ENCODE measurements at places on chromosomes 7 and 10. TPM values are rescaled to one million over a fixed set of nuclear protein-coding genes. Genes with fewer than 3 reads are reported as not detected.

TRPV6 gene
- total RNA-seq = not detected

CNNM1 gene
- not detected for total RNA-seq

ZNF273 gene
- 6.5 TPM for total RNA-seq

RBP3 gene
- total RNA-seq = not detected

PBLD gene
- 1.2 TPM for total RNA-seq

ASB10 gene
- total RNA-seq = not detected

ZRANB1 gene
- total RNA-seq = 27.8 TPM

LRIT1 gene
- not detected for total RNA-seq

GATAD1 gene
- 17.8 TPM for total RNA-seq

SDK1 gene
- total RNA-seq = 0.47 TPM

FAM25C gene
- not detected for total RNA-seq

P4HA1 gene
- 16.7 TPM for total RNA-seq

MBL2 gene
- total RNA-seq = not detected

PRKAR2B gene
- total RNA-seq = 8.0 TPM

FFAR4 gene
- total RNA-seq = not detected

NANOS1 gene
- total RNA-seq = 0.27 TPM

GRM8 gene
- not detected for total RNA-seq

CDNF gene
- total RNA-seq = 1.7 TPM

GRCh38 chr10:91409869-91410637 lies at the start of gene HECTD2:
Gene HECTD2, plus strand, starts transcription at chr10:91410344. Its CDS starts 95 bp downstream, at chr10:91410439.
- peak; percentile 85 for DNase-seq

DNA sequence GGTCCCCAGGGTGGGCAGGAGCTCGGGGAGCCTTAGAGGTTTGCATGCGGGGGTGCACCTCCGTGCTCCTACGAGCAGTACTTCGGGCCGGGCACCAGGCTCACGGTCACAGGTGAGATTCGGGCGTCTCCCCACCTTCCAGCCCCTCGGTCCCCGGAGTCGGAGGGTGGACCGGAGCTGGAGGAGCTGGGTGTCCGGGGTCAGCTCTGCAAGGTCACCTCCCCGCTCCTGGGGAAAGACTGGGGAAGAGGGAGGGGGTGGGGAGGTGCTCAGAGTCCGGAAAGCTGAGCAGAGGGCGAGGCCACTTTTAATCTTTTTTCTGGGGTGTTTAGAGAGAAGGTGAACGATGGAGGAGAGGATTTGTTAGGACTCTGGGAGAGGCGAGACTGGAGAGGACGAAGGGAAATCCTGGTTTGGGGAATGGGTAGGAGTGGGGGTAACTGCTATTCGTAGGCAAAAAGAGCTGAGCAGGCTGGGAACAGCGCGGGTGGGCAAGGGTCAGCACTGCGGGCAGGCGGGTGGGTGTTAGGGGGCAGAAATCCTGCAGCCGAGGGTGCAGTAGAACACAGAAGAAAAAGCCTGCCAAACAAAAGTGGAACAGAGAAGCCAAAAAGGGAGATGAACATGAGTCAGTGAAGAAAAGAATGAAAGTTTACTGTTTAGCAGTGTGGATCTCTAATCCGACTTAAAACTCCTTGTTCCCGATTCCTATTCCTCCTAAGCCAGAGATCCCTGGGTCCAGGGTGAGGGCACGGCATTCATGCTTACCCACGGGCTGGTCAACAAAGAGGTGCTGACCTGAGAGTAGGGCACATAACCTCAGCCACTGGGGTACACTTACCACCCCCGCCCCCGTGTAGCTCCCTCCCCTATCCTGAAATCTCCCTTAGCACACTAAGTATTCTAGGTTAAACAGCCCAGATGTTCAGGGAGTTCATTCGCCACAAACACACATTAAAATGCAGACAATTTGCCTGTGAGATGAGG lies 26.9 kb downstream of the PRSS2 start:
- DNase-seq = peak; percentile 71

DNA sequence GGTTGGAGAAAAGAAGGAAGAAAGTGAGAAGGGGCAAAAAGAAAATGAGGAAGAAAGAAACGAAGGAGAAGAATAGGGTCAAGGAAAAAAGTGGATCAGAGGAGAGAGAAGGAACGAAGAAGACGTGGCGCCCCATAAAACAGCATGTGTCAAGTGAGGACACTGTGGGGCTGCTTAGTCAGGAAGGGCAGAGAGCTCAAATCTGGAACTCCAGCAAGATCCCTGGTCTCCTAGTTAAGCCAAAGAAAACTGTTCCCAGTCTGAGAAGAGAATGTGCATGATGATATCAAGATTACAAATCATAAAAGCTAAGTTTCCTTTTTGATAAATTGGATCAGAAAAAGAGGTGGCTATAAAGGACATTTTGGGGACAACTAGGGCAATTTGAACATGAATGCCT lies 33.0 kb downstream of the CREB3L2 start:
- DNase-seq = no peak

GRCh38 chr7:66974986-66975590 lies 20.3 kb downstream of the SBDS start:
- no peak for DNase-seq

DNA sequence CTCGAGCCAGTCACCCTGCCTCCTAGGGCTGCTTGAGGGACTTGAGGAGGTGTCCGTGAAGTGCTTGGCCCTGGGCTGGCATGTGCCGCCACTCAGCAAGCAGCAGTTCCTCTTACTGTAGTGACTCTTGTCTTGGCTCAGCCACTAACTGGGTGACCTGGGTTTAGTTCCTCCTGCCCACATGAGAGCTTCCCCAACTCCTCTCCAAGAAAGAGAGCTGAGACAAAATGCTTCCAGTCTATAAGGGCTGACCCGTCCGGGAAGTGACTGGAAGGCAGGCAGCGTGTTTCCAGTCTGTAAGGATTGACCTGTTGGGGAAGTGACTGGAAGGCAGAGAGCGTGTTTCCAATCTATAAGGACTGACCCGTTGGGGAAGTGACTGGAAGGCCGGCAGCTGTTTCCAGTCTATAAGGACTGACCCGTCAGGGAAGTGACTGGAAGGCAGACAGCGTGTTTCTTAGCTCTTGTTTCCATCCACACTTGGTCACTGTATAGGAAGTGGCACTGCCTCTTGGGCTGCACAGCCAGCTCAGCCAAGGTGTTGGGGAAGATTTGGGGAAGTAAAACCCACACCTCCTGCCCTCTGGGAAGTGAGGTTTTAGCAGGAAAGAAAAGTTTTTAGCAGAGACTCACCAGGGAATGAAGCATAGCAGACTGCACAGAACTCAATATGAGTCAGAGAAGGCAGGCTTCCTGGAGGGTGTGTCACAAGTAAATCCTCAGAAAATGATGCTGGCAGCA lies 53.3 kb upstream of the PPIF start:
- DNase-seq = peak; percentile 13

DNA sequence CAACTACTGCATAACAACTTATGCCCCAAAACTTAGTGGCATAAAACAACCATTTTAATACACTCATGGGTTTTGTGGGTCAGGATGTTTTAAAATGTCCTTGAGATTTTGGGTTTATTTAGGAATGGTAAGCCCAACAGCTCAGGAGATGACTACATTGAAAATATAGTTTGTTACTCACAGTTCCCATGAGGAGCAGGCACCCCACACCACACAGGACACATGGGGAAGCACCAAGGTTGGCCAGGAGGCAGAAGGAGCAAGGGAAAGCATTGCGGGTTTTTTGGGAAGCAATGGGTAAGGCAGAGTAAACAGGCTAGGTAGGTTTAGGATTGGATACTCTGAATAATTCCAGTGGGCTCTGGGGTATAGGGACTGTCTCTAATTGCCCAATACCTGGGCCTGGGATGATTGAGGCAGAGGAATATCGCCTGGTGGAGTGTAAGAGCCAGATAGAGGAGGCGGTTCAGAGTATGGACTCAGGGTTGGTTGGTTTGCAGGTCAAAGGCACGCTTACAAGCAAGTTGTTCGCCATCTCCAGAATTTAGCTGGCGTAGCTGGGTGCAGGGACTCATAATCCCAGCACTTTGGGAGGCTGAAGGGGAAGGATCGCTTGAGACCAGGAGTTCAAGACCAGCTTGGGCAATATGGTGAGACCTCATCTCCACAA lies 10.0 kb upstream of the MARVELD1 start:
- no peak for DNase-seq

GRCh38 chr10:112721080-112721698 lies 228.9 kb upstream of the TCF7L2 start:
- DNase-seq = peak; percentile 57

- DNase-seq = no peak
Observed at GRCh38 chr10:67697724-67698131, 1.7 kb upstream of the CTNNA3 start.

GRCh38 chr10:100146875-100147650 lies 38.8 kb downstream of the ERLIN1 start:
- DNase-seq = no peak

DNA sequence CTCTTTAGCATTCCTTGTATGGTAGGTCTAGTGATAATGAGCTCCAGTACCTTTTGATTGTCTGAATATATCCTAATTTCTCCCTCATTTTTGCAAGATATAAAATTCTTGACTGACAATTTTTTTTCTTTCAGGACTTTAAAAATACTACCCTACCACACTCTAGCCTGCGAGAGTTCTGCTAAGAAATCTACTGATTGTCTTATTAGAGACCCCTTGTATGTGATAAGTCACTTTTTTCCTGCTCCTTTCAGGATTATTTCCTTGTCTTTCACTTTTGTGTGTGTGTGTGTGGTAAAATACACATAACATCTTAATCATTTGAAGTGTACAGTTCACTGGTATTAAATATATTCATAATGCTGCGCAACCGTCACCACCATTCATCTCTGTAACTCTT lies 68.7 kb upstream of the PPP1R9A start:
- no peak for DNase-seq

- no peak for DNase-seq
Observed at GRCh38 chr7:11505471-11505985, 326.5 kb downstream of the THSD7A start.

DNA sequence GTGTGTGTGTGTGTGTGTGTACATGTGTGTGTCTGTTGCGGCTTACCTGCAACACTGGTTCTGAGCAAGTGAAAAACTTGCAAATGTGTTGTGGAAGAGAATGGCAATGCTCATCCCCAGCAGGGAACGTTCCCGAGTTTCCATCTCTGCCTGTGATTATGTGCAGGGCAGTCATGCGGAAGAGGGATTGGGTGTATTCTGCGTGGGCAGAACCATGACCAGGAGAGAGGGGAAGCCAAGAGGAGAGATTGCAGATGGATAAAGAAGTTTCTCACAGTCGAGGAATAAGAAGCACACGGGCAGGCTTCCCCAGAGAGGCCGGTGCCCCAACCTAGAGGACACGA lies 99.9 kb downstream of the CTBP2 start:
- no peak for DNase-seq

GRCh38 chr10:11515596-11516430 lies 95.6 kb downstream of the USP6NL start:
- peak; percentile 5 for DNase-seq

DNA sequence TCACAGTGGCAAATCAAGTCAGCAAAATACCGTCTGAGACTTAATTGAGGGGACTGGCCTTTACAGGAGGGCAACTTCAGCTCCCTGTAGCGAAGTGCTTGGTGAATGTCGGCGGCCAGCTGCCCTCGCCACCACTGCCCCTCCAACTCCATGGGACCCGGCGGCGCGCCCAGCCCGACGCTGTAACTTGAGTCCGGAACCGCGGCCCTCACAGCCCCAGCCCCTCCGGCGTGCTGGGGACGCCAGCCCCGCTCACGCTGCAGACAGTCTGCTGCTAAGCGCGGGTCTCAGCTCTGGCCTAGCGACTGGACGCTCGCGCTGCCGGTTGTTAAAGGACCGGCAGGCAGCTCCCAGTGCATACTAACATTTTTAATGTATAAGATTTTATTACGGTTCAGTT lies 113.4 kb upstream of the NUPR2 start:
- DNase-seq = no peak

DNA sequence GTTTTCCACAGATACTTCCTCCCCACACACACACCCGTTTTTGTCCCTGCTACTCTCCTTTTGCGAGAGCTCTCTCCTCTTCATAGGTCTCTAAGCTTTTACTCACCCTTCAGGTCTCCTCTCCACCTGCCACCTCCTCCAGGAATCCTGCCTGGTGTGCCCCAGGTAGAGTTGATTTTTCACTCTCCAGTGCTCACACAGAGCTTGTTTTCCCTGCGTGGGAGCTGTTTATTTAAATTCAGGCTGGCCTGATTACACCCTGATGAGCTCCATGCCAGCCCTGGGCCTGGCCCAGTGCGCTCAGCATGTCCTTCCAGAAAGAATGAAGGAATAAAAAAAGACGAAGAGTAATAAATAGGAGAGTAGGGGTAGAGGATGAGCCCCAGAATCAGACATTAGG lies 7.5 kb upstream of the CLDN4 start:
- DNase-seq = no peak

DNA sequence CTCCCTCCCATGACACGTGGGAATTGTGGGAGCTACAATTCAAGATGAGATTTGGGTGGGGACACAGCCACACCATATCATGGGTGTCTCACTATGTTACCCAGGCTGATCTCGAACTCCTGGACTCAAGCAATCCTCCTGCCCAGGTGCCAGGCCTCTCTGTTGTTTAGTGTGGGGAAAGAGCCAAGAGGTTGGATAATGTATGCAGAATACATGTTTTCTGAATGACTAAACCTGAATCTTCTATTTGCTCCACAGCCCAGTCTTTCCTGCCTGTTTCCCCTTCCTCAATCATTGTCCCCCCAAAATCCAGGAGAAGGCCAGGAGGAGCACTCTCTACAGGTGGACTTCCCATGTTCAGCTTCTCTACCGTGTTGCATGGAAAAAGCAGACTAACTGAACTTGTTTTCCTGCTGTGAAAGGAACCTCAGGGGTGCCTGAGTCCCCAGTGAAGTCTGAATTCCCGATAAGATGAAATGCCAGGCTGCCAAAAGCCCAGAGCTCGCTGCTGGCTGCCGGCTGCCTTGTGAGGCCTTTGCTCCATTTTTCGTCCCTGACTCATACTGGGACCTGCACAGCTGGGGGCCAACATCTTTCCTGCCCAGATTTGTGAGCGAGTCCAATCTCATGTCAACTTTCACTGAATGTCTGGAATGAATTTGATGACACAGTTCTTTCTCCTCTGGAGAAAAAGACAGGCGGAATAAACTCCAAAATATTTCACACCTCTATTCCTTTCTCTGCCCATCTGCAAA lies 588.0 kb downstream of the CALN1 start:
- no peak for DNase-seq

GRCh38 chr7:18345641-18346234 lies 149.8 kb upstream of the HDAC9 start:
- DNase-seq = no peak

GRCh38 chr10:29709484-29710002 lies 74.8 kb upstream of the SVIL start:
- no peak for DNase-seq

DNA sequence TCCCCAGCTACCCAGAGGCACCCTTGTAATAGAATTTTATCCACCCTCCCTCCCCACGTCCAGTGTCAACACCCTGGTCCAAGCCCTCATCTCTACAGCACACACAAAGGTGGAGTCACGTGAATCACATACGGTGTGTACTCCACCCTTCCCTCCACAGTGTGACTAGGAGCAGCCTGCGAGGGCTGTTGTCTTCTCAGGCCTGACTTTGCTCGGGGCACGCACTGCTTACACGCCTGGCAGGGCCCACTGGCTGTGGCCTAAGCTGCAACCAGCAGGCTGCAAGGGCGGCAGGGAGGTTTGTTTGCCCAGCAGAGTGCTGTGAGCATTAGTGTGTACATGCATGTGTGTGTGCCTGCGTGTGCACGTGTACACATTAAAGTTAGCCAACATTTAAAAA lies 93.7 kb downstream of the COBL start:
- DNase-seq = no peak

- DNase-seq = no peak
Observed at GRCh38 chr10:43890124-43890523, 241.4 kb upstream of the ZNF32 start.

GRCh38 chr7:15209429-15209828 lies 306.9 kb upstream of the DGKB start:
- no peak for DNase-seq

- DNase-seq = no peak
Observed at GRCh38 chr7:36171503-36171902, 18.4 kb downstream of the EEPD1 start.

- no peak for DNase-seq
Observed at GRCh38 chr7:138089080-138089901, 13.0 kb downstream of the AKR1D1 start.

Measured in CD4-positive, CD25-positive, alpha-beta regulatory T cell (primary cell).